ENCODE measurements at places on chromosomes 2 and 18.
A peak's percentile ranks its signal among the peaks of the same experiment; 100 is the strongest.

GRCh38 chr2:170766693-170767092 lies 3.5 kb upstream of the ERICH2 start:
- no peak for DNase-seq

- DNase-seq = no peak
Measured at GRCh38 chr2:134307334-134307733, 53.5 kb downstream of the MGAT5 start.

- no peak for DNase-seq
Measured at GRCh38 chr18:44229693-44230108, 451.0 kb upstream of the SETBP1 start.

DNA sequence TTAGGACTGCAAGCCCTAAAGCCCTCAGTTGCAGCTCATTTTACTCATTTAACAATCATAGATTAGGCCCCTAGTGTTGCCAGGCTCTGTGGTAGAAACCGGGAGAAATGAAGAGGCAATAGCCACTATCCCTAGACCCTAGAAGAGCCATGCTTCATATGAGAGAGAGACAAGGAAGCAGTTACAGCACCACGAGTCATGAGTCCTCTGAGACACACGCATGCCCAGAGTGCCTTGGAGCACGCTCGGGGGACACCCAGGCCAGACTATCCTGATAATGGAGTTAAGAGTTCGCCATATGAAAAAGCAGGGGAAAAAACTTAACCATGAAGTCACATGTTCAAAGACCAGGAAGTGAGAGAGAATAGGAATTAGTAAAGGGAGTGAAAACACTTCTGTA lies 321.5 kb upstream of the PKDCC start:
- DNase-seq = no peak

GRCh38 chr2:9638532-9638931 lies 7.7 kb upstream of the YWHAQ start:
- DNase-seq = no peak

DNA sequence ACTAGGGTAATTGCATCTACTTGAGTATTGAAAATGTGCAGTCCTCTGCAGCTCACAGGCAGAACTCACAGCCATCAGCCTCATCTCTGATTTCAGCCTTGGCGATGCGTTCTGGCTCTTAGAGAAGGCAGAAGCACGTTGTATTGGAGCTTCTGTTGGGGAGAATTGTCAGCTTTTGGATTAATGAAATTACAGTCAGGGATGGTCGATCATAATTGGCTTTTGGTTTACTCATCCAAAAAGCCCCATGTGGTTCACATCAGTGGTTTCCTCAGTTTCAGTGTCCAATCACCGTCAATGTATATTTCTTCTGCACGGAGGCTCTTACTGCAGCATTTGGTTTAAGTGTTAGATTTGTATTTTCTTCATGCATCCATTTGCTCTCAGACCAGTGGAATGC lies 218.5 kb upstream of the SOX11 start:
- no peak for DNase-seq

DNA sequence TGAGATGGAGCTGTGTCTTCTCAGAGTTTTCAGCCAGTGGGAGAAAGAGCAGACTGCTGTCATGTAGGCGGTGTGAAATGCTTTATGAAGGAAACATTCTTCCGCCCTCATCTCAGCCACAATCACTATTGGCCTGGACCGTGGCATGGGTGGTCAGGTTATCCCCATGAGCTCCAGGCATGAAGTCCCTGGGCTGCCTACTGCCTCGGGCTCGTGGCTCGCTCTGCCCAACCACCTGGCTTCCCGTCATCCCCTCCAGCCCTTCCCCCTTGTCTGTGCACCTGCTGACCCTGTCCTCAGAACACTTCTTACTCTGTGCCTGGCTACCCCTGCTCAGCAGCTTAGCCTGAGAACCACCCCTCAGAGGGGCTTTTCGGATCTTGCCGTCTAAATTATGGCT lies 15.5 kb downstream of the COLEC11 start:
- DNase-seq = no peak

GRCh38 chr2:43127208-43127940 lies 99.0 kb downstream of the ZFP36L2 start:
- DNase-seq = peak; percentile 97

DNA sequence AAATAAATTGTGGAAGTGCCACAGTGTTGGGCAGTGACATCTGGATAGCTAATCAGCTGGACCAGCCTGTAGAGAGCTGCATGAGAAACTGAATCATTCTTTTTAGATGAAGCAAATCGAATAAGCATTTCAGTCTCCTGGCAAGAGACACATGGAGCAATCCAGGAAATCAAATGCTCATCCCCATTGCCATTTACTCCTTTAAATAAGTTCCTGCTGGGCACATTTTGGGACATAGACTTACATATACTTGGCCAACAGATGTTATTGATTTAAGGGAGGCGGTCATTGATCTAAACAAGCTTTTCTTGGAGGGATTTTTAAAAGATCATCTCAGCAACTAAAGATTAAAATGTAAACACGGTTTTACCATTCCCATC lies 307.1 kb downstream of the STK39 start:
- no peak for DNase-seq

DNA sequence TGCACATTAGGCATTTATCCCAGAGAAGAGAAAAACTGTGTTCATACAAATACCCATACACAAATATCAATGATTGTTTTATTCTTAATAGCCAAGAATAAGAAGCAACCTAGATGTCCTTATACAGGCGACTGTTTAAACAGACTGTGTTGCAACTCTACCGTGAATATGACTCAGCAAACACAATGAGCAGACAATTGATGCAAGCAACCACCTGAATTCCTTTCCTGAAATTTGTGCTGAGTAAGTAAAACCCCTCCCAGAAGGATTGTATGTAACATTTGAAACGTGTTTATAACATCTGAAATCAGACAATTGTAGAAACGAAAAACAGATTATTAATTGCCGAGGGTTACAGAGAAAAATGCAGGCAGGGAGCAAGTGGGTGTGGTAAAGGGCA lies 621.9 kb upstream of the SOX11 start:
- peak; percentile 43 for DNase-seq

DNA sequence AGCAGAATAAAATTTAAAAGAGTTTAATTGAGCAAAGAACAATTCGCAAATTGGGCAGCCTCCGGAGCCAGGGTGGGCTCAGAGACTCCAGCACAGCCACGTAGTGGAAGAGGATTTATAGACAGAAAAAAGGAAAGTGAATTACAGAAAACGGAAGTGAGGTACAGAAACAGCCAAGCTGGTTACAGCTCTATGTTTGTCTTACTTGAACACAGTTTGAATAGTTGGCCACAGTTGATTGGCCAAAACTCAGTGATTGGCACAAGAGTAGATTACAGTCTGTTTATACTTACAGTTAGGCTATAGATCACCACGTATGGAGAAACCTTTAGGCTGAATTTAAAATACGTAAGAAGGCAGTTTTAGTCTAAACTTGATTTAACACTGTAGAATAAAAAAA lies 78.8 kb upstream of the NEDD4L start:
- DNase-seq = no peak

DNA sequence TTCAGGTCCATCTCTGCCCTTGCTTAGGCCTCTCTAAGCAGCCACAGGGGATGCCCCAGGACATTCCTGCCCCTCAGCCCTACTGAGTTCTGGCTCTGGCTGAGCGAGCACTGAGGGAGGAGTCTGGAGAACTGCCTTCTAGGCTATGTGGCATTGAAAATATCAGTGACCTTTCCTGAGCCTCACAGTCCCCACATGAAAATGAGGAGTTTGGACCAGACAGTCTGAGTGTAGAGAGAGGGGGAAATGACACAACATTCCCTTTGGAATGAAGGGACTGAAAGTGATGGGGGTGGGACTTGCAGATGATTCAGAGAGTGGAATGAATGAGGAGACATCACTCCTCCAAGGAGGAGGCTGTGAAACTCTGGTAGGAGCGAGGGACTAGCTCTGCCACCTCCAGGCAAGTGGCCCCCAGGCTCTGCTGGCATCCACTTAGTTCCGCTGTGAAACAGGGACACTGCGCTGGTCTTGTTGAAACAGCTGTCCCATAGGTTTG lies 8.0 kb downstream of the TNS1 start:
- no peak for DNase-seq

GRCh38 chr2:14587119-14587518 lies 45.4 kb upstream of the LRATD1 start:
- no peak for DNase-seq

DNA sequence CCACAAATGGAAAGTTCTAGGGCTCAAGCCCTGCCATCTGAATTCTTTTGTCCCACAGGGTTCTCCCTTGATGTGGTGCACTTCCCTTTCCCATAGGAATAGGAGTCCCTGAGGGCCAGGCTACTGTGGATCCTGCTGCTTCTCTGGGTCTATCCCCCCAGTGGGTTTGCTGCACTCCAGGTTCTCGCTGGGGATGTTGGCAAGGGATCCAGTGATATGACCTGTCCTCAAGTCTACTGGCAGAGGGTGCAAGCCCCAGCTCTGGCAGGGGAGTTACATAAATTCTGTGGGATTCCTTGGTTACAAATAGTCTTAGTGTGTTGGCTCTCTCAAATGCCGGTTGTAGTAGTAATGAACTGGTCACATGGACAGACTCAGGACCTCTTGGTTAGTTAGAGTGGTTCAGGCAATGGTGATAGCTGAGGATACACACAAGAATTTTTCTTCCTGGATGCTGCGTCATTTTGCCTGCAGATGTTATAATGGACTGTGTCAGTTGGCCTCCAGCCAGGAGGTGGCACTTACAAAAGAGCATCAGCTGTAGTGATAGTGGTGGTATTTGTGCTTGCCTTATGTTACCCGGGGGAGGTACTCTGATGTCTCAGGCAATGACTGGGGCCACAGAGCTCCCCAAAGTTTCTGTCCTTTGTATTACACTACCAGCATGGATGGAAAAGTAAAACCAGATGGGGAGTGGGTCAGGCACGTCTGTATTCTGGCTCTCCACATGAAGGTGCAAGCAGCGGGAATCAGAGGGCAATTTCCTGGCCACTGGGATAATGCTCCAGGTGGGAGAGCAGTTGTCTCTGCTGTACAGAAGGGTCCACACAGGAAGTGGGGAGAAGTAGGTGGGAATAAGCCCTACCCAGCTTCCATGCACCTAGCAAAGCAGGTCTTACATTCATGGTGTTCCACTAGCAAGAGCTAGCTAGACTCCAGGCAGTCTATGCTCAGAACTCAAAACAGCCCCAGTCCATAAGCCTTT lies 267.9 kb downstream of the SOX11 start:
- DNase-seq = no peak

GRCh38 chr2:62455957-62456692 lies 49.9 kb downstream of the TMEM17 start:
- DNase-seq = no peak

DNA sequence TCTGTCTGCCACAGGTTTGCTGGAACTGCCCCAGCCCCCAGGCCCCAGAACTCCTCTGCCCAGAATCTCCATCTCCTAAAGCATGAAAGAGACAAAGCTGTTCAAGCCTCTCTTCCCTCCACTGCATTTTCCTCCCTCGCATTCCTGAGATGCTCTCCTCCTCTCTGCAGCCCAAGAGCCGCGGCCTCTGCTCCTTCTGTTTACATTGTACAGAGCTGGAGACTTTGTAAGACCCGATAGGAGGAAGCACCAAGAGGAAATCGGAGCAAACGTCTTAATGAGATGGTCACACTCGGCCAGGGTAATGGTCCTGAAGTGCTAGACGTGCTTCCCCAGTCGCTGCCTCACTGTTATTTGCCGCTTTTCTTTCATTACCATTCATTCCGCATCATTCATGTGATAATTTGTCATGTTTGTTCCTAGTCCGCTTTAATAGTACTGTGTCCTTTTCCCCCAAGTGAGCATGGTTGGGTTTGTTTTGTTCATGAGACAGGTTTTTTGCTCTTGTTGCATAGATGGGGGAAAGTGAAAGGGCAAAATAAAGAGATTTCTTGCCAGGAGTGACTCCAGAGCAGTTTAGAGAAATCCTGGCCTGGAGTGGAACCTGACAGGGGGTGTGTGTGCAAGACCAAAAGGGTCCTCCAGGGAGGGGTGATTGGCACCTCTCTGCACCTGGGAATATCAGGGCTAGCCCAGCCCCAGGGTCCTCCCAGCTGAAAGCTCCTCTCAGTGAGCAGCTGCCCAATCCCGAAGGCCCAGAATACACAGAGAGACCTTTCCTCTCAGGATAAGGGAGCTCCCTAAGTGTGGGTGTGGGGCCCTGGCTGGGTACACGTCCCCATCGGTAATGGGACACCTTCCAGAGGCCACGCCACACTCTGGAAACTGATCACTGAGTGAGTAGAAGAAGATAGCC lies 44.9 kb upstream of the ID2 start:
- no peak for DNase-seq

DNA sequence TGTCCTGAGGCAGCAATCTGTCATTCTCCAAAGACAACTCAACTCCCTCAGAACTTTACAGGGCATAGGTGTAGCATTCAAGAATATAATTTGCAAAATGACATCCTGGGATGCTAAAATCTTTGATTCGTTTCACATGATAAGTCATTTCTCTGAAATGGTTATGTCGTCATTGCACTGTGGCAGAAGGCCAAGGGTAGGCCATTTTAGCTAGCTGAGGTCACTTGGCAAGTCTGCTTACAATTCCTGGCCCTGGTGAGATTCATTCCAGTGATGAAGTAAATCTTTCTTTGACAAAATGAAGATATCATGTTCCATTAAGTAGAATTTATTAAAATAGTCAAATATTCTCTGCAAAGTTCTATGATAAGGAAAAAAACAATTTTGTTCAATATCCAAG lies 1410.3 kb upstream of the LRRTM1 start:
- no peak for DNase-seq

GRCh38 chr2:141925511-141925910 lies 205.3 kb downstream of the LRP1B start:
- no peak for DNase-seq

DNA sequence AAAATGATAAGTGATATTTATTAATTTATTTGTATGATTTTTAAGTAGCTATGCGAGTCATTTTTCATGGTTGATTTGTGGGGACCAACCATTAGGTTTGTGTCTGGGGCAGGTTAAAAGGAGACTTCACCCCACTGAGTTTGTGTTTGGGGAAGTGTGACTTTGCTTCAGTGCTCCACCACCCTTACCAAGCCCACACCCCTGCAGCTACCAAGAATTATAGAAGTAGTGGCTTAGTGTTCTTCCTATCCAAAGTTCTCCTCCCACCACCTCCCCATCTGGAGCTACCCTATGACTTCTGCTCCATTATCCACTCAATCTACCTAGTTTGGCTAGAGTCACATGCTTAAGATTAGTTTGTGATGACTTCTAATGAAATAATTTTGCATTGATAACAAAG lies 182.1 kb upstream of the ZEB2 start:
- DNase-seq = peak; percentile 94

GRCh38 chr2:82665691-82666090 lies 1793.4 kb downstream of the SUCLG1 start:
- no peak for DNase-seq

DNA sequence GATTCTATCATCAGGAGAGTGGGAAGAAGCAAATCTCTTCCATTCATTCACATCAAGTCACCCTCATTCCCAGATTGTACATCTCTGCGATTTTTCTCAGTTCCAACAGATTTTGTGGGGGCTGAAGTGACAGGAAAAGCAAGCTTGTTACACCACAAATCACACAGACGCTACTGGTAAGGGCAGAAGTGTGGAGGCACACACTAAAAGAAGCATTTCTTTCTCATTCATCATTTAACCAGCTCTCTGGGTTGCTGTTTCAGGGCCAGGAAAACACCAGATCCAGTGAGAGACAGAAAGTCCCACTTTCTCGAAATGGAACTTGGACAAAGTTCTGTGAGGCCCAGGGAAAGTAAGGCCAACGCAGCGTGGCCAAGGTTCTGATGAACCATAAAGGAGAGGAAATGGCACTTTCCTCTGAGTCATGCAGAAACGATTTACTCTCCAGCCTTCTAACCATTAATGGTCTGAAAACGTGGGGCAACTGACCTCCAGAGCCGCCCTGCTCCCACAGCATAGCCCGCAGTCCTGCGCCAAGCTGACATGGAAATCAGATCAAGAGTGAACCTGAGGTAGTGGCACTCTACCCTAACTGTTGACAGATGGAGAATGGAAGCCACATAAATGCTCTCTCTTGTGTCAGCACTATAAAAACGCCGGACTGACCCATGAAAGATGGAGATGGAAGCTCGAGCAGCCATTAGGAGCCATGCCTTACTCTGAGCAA lies 191.0 kb downstream of the C1D start:
- DNase-seq = no peak

All from NB4 (cell line).